ENCODE measurements at places on chromosomes 7 and 10. TPM values are rescaled to one million over a fixed set of nuclear protein-coding genes. Genes with fewer than 3 reads are reported as not detected.

DNA sequence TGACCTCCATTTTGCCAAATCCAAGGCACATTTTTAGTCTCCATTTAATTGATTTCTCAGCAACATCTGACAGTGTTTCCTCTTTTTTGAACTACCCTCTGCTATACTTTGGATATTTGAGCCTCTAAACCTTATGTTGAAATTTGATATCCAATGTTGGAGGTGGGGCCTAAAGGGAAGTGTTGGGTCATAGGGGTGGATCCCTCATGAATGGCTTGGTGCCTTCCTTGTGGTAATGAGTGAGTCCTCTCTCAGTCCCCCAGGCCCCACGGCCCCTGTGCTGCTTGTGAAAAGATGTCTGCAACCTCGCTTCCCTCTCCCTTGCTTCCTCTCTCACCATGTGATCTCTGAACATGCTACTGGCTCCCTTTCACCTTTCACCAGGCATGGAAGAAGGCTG is 96.8 kb upstream of the DGKB start:
- no peak for DNase-seq

The HYAL4 gene
- 0.98 TPM for total RNA-seq

- peak; percentile 86 for DNase-seq
These were observed 1601.9 kb downstream of the REEP3 start for GRCh38 chr10:65123120-65123519.

GRCh38 chr7:73515178-73515577 is 6.9 kb downstream of the BAZ1B start:
- DNase-seq: no peak
